Activated naive CD4-positive, alpha-beta T cell treated with anti-CD3 and anti-CD28 coated beads for 36 hours (primary cell): ENCODE measurements at places on chromosomes 2 and 18.

DNA sequence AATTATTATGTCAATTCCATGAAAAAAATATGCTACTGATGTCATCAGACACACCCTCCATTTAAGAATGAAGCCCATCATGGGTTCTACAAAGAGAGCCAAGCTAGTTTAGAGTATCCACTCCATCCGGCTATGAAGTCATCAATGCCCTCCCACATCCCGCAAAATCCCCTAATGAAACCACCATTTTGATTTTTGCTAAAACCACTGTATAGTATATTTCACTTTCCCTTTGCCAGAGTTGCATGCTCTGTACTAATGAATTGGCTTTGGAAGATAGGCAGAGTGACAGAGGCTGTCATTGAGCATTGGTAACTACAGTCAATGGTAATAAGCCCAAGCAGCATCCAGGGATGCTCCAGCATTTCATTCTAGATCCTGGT is 118.6 kb downstream of the ANKRD44 start:
- peak; percentile 71 for DNase-seq

DNA sequence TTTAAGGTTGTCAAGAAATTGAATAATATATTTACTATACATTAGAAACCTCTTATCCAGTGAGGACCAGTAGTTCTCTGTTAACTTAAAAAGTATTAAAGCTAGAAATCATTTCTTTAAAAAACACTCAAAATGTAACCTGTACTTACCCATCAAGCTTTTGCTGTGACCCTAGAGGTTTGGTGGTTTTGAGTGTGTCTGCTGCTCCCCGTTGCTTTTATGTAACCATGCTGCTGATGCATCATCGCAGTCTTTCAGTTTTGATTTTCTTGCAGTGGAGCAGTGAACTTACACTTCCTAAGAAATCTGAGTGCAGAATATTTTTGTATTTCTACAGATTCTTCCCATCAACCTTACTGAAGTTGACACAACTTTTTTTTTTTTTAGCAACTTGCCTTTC is 34.2 kb downstream of the MRPS9 start:
- peak; percentile 43 for DNase-seq

DNA sequence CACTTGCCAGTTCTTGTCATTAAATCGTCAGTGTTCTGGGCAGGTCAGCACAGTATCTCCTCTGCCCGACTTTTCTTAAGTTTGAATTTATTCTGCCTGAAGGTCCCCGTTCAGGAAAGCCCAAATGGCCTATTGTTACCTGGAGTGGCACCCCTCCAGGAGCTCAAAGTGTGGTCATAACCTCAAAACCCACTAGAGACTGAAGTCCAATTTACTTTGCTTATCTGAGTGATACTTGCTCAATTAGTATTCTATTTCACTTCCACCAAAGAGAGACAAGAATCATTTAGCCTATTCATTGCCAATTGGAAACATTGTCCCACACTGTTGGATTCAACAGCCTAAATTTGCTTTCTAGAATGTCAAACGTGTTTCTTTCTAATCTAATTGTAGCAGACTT is 375.3 kb downstream of the LNPK start:
- no peak for DNase-seq

DNA sequence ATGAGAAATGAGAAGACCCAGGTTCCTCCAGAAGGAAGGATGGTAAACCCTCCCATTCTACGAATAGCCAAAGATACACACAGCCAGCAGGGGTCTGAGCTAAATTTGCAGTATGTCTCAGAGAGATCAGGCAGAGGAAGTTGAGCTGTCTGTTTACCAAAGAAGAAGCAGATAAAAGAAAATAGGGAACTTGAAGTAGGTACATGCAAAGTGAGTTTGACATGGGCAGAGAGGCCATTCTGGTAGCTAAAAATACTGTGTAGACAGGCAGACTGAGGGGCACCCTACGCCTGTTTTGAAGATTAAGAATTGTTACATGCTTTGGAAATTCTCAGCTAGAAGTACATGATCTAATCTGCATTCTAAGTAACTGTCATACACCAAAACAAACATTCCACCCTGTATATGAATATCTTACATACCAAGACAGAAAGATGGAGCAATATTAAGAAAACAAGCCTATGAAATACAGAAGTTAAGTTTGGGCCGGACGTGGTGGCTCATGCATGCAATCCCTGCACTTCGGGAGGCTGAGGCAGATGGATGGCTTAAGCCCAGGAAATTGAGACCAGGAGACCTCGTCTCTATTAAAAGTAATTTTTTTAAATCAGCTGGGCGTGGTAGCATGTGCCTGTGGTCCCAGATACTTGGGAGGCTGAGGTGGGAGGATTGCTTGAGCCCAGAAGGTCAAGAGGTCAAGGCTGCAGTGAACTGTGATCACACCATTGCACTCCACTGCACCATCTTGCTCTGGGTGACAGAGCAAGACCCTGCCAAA is 157.9 kb downstream of the ANKRD44 start:
- DNase-seq = peak; percentile 26

DNA sequence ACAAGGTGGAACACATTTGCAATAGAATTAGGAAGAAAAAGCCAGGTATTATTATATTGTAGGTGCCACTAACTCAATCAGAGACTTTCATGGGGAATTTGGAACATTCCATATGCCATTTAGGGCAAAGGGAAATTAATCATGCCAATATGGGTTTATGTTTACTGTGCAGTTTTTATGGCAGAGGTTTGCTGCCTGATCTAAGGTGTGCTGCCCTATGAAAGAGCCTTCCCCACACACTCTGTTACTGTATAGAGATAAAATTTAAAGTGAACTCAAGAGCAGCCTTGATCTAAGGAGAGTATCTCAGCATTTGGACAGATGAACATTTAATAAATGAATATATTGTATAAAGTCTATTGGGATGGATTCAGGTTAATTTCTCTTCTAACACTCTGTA is 771.6 kb downstream of the CNTNAP5 start:
- DNase-seq = no peak

DNA sequence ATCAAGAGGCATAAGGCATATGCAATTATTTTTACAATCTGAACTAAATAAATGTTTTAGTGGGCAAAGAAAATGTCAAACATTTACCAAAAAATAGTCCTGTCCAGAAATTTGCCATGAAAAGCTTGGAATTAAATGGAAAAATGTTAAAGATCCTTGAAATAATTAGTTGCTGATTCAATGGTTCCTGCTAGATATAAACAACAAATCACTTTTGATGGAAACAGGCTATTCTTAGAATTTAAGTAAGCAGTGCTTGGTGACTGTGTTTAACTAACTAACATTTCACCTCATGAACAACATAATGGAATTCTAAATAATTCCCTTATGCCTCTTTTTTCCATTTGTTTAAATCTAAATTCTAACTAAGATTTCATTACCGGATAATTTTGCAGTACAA is 3.9 kb downstream of the RND3 start:
- no peak for DNase-seq

GRCh38 chr2:19554520-19554919 is 196.1 kb upstream of the OSR1 start:
- DNase-seq = no peak

GRCh38 chr2:127508631-127509034 is 17.7 kb downstream of the IWS1 start:
- no peak for DNase-seq

GRCh38 chr2:240822280-240822847 is 2.3 kb upstream of the KIF1A start:
- DNase-seq = no peak

DNA sequence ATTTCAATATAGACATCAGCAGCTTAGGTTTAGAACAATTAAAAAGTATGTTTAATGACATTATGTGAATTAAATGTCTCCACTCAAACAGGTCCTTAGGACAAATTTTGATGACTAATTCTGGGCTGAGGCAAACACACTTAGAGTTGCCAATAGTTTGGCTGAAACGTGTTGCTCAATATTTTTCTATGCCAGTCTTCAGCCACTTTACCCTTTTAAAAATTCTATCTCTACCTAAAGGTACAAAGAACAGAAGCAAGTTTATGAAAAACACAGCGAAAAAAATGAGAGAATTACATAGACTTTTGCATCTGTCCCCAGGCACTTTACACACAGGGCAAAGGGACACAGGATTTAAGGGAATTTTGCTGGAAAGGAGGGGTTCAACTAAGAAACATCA is 4.5 kb downstream of the IDH1 start:
- no peak for DNase-seq

- DNase-seq = no peak
Measured at GRCh38 chr2:240994171-240994896, 4.1 kb upstream of the SNED1 start.

DNA sequence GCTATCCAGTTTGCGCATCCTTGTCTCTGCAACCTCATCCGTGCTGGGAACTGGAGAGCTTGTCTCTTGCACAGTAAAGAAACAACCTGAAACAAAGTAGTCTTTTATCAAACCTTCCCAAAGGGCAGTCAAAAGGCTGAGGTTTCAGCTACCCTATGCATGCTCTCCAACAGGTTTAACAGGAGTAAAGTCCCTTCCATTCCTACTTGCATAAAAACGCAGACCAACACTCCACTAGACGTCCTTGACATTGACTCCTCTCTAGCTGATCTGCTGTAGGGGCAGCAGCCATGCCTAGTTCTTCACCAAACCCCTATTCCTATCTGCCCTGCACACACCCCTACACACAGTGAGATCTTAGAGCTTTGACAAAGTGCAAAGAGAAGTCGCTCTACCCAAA is 41.5 kb downstream of the L3MBTL4 start:
- DNase-seq = no peak

DNA sequence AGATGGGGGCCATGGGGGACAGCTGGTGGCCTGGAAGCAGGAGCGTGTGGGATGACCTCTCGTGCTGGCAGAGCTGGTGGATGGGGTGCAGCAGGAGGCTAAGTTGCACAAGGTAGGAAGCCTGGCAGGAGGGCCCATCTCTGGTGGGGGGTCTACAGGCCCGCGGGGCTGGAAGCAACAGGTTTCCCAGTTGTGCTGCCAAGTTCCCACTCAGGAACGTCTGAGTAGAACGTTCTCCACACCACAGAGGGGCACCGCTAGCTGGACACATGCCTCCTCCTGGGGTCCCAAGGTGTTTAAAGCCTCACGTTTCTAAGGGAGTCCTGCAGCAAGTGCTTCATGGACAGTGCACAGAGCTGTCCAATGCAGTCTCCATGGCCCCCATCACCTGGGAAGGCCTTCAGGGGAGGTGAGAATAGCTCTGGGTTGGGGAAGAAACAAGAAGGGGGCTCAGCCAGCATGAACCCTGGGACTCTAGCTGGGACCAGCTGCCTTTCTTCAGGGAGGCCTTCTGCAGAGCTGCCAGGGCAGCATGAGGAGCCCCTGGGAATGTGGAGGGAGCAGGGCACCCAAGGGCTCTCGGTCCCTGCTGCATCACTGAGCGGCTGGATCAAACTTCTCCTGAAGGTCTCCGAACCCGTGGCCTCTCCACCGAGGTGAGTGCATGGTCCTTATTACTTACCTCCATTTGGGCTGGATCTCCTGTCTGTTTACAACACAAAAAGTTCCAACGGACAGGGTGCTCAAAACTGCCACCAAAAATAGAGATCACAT is 80.0 kb downstream of the TWIST2 start:
- DNase-seq = no peak

DNA sequence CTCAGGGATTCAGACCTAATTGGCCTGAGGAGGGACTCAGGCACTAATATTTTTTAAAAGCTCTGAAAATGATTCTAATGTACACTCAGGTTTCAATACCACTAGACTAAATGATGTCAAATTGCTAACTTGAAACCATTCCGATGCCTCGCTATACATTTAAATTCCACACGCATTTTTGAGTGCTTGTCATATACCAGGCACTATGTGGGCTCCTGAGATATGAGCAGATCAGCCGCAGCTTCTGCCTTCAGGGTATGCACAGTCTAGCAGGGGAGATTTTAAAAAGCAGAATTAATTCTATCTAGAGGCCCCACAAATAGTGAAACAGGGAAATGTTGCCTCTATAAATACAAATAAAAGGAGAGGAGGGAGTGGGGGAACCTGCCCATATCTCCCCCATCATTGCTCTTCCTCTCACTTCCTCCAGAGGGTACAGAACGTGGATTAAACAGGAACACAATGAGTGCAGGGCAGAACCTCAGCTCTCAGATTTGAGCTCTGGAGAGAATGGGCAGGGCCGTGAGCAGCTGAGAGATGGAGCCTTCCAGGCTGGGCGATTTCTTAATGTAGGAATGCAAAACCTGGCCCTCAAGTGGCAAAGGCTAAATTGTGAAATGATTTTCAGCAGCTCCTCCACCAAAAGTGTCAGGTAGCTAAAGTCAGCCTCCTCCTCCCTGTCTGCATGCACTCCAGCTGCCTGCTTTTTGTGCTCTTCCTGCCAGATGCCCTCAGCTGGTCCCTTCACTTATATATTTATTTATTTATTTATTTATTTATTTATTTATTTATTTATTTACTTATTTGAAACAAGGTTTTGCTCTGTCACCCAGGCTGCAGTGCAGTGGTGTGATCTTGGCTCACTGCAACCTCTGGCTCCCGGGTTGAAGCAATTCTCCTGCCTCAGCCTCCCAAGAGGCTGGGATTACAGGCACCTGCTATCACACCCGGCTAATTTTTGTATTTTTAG is 24.6 kb upstream of the LBH start:
- DNase-seq = no peak

DNA sequence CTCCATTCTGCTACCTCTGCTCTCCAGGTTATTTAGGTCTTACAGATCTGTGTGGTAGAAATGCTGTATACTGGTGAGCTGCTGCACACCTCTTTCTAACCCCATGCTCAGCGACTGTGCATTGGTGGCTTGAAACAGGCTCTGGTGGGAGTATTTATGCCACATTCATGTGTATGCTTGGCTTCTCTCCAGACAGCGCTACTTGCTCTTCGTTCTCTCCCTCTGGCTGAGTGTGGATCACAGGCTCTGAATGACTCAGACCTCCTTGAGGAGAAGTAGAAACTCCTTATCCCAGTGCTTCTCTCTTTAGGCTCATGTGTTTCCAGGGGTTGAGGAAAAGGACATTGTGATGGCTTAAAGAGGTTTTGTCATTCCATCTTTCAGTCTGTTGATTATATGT is 54.9 kb downstream of the FHOD3 start:
- DNase-seq = no peak

GRCh38 chr2:120531365-120531764 is 185.4 kb downstream of the INHBB start:
- no peak for DNase-seq

GRCh38 chr2:161961061-161961460 is 113.0 kb downstream of the DPP4 start:
- DNase-seq = no peak

GRCh38 chr2:46315103-46315890 is 18.1 kb downstream of the EPAS1 start:
- no peak for DNase-seq

GRCh38 chr2:104859291-104859765 is 5.4 kb downstream of the POU3F3 start:
- no peak for DNase-seq

GRCh38 chr2:142038826-142039225 is 92.0 kb downstream of the LRP1B start:
- DNase-seq = no peak
